ENCODE measurements at places on chromosomes 6 and 20.

DNA sequence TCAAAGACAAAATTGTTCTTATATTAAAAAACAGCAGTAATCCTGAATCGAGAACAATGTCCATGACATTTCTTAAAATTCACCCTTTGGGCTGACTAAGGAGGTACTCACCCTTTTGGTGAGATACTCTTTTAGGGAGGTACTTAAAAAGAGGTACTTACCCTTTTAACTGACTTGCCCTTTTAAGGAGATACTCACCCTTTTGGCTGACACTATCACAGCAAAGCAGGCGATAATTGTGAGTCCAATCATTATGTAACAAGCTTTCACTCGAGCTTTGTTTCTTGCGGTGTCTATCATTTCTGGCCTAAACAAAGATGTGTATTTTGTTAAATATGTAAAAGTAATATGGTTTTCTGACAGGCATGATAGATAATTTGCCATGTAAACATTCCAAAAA lies 3.7 kb downstream of the FAM162B start:
- DNase-seq: no peak

DNA sequence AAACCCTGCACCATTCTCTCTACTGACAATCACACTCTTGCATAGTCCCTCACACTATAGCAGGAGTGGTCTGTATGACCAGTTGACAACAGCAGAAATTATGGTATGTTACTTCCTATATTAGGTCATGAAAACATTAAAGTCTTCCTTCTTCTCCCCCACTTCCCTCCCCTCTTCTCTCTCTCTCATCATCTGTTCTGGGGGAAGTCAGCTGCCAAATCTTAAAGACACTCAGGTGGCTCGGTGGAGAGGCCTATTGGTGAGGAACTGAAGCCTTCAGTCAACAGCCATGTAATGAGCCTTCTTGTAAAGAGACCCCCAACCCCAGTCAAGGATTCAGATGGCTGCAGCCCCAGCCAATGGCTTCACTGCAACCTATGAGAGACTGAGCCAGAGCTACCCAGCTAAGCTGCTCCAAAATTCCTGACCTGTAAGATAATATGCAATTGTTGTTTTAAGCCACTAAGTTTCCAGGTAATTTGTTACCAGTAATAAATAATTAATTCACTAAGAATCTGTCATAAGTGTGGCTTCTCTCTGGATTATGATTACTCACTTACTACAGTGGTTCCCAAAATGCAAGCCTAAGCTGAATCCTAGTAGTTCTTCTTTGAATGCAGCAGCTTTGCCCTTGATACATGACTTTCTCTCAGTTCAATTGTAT lies 11.2 kb upstream of the TSBP1 start:
- no peak for DNase-seq

- DNase-seq: no peak
These were observed 233.0 kb upstream of the FAM83B start for GRCh38 chr6:54613596-54613995.

- no peak for DNase-seq
These were observed 2.8 kb upstream of the CDSN start for GRCh38 chr6:31122791-31123706.

DNA sequence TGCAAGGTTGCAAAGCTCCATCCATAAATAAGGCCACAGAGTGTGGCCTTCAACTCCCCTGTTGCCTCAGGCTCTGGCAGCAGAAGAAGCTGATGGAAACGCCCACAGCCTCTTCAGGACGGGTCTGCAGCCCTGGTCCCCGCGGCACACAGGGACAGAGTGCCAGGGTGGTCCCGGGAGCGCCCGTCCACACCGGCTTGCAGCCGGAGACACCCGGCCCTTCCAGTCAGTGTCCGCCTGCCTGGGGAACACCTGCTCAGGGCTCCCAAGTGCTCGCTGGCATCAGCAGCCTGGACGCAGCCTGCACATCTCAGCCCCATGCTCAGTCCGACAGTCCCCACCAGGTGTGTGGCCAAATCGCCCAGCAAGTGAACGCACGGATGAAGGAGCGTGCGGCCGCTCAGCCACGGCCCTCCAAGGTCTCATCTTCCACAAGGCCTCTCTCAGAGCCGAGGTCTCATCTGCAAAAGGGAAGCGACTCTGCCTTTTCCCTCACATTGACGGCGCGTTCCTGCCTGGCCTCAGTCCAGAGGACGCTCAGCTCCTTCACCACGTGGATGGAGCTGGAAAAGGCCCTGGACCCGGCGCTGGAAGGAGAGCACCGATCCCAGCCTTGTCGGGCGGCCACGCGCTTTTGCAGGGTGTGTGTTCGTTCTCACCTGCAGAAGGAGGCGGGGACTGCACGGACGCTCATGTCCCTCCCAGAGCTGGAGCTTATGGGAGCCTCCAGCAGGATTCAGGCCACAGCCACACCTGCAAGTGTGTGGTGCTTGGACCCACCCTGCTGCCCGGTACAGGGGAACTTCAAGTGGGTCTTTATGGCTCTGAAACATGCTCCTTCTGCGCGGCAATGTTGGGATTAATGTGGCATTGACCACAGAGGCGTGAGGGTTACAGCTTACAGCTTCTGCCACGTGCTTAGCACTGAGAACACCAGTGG lies 180.4 kb downstream of the DLL1 start:
- DNase-seq: no peak

- no peak for DNase-seq
These were observed 55.7 kb downstream of the HNF4A start for GRCh38 chr20:44411020-44411756.

DNA sequence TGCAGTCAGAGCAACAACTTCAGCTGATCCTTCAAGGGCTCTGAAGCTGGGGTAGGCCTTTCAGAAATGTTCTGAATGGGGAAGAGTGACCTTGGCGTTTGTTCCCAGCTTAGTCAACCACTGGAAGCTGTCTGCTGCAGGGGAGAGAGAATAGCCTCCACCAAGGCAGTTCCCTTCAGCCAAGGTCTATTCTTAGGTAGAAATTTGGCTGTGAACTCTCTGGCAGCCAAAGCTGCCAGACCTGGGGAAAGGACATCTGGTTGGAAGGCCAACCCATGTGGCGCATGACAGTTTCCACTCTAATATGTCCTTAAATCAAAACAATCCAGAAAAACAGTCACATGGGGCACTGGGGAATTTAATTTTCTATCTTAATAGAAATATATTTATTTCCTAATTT lies 60.1 kb downstream of the FBXO5 start:
- DNase-seq: no peak

DNA sequence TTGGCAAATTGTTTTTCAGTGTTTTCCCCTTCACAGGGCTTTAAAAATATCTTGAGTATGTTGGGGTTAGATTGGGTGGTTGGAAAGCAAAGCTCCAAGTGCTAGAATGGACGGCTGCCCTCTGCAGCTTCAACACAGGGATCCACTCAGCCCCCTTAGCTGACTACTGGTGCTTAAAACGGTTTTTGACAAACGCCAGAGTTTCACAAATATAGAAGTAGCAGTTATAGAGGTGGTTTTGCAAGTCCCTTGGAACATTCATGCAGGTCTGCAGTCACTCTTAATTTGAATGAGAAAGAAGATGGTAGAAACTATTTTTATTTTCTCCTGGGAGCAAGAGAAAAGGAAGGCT lies 175.9 kb downstream of the ARID1B start:
- no peak for DNase-seq

- no peak for DNase-seq
These were observed 63.5 kb upstream of the ADGRF1 start for GRCh38 chr6:47105469-47106178.

- DNase-seq: no peak
These were observed 163.2 kb upstream of the OLIG3 start for GRCh38 chr6:137657351-137657911.

GRCh38 chr20:16203096-16203495 lies 370.2 kb downstream of the KIF16B start:
- no peak for DNase-seq

DNA sequence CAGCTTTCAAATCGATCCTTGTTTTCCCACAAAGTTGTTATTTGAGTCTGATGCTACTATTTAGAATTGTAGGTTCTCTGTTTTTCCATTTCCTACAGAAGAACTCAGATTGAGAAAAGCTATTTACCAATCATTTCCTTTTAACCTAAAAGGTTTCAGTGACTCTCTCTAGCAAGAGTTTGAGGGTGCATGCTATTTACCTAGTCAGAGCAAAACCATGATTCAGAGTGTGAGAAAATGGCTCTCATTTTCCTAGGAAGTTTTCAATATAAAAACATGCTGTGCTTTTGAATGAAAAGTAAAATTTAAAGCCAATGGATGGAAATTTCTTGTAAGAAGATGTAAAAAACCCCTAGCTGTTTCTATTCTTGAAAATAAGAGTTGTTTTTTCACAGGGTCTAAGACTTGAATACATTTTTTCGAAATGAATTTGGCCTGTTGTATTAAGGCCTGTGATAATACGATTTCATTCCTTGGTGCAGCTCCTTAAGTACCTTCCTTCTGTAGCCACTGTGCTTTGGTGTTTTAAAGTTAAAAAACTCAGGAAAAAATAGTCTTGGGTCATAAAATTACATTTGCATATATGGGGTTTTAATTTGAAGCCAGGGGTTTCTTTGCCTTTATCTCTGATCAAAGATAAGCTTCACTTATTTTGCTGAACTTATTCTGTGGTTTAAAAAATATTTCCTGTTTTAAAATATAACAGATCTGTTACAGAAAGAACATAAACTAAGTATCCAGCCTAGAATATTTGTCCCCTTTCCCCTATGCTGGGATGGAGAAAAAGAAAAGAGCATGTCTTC lies 18.0 kb upstream of the RSPH3 start:
- DNase-seq: no peak

GRCh38 chr6:36139431-36139830 lies 9.1 kb downstream of the MAPK13 start:
- DNase-seq: no peak
